ENCODE measurements at places on chromosomes 7 and 10.

- no peak for DNase-seq
Measured at GRCh38 chr7:2460188-2460587, 16.0 kb downstream of the GRIFIN start.

GRCh38 chr7:69908454-69908853 lies 310.2 kb downstream of the AUTS2 start:
- no peak for DNase-seq

- no peak for DNase-seq
Measured at GRCh38 chr7:151265351-151265931, 16.9 kb upstream of the SMARCD3 start.

DNA sequence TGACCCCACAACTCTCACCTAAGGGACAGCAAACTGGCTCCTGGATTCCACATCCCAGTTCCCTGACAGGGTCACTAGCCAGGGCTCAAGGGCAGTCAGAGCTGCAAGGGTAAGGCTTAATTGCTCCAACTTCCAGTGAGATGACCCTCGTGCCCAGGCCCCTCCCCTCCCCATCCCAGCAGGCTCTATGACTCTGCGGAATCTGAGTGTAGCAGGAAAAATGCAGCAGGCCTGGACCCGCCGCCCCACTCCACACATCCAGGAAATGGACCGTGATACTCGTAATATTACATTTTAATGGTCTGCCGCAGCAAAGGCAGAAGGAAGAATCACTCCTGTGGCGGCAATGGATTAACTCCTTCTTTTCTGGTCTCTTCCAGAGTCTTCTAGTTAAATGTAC lies 91.7 kb upstream of the CHST15 start:
- no peak for DNase-seq

GRCh38 chr10:50275650-50276235 lies 24.4 kb upstream of the ASAH2 start:
- peak; percentile 52 for DNase-seq

- no peak for DNase-seq
Measured at GRCh38 chr7:107049971-107050532, 5.5 kb downstream of the PRKAR2B start.

GRCh38 chr10:86798611-86799010 lies 42.2 kb downstream of the BMPR1A start:
- DNase-seq: no peak

DNA sequence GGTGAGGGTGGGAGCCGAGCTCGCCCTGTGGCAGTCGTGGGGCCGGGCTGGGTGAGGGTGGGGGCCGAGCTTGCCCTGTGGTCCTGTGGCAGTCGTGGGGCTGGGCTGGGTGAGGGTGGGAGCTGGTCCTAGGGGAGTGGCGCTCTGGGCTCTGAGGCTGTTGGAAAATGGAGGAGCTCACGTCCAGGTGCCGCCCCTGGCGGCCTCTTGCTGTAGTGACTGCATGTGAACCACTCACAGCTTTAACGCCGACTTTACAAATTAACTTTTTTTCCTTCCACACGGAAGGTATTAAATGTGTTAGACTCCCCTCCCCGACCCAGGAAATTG lies 312.6 kb downstream of the WDR37 start:
- DNase-seq: peak; percentile 45

DNA sequence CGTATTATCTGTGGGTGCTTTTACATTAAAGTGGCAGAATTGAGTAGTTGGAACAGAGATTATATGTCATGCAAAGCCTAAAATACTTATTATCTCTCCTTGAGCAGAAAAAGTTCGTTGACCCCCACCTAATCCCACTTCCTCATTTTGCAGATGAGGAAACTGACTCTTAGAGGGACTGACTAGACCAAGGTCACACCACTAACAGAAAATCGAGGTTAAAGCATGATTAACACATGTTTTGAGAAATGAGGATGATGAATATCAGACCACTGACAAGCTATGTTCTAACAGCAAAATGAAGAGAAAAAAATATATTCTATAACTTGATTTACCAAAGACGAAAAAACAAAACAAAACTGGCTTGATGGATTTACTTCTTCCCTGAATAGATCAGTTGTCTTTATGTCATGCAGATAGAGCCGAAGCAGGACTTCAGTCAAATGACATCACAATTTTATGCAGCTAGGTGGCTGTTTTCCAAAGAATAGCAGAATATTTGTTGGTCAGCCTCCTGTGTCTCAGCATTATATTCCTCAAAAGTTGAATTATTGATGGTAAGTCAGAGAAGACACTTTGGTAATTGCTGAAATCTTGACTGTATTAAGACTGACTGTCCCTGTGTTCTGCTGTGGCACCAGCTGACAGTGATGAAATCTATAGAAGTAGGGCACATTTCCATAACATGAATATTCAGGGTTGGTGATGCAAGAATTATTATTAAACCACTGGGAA lies 24.2 kb upstream of the SMIM30 start:
- no peak for DNase-seq

GRCh38 chr10:127863231-127863825 lies 29.4 kb downstream of the CLRN3 start:
- peak; percentile 28 for DNase-seq

DNA sequence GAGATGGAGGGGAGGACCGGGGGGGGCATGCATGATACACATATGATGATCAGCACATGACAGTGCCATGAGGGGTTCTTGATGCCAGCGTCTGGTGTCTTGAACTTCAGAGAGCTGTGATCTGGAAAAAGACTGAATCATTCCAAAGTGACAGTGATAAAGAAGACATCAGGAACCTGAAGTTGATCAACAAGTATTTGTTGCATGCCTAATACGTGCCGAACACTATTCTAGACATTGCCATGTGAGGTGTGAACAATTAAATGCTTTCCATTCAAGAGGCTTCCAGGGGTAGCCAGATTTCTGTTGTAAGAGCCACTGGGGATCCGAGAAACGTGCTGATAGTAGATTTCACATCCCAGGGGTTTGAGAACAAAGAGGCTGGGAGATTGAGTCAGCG lies 6.2 kb downstream of the MCM10 start:
- DNase-seq: no peak

GRCh38 chr10:1141261-1141660 lies 85.1 kb downstream of the WDR37 start:
- no peak for DNase-seq

DNA sequence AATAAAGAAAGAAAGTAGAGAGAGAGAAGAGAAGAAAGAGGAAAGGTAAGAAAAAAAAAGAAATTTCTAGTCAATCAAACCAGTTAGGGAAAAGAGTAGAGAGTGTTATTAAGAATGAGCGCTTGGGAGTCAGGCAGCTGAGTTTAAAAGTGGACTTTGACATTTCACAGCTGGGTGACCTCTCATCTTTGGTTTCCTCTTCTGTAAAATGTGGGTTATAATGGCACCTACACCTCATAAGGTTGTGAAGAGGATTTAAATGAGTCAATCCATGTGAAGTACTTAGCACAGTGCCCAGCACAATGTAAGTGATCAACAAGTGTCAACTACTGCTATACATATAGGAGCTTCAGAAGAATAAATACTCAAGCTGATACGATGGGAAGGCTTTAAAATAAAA lies 12.2 kb downstream of the HOXA1 start:
- no peak for DNase-seq

DNA sequence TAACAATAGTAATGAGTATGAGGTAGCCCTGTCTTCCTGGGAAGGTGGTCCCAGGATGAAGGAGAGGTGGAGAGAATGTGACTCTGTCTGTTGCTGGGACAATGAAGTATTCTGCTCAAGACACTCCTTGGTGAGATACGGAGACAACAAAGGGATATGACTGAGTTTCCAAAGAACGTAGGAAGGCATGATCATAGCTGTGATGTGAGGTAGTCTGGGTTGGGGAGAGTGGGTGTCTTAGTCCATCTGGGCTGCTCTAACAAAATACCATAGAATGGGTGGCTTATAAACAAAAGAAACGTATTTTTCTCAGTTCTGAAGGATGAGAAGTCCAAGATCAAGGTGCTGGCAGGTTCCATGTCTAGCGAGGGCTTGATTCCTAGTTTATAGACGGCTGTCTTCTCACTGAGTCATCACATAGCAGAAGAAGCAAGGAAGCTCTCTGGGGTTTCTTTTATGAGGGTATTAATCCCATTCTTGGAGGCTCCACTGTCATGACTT lies 84.9 kb upstream of the RHOBTB1 start:
- no peak for DNase-seq

DNA sequence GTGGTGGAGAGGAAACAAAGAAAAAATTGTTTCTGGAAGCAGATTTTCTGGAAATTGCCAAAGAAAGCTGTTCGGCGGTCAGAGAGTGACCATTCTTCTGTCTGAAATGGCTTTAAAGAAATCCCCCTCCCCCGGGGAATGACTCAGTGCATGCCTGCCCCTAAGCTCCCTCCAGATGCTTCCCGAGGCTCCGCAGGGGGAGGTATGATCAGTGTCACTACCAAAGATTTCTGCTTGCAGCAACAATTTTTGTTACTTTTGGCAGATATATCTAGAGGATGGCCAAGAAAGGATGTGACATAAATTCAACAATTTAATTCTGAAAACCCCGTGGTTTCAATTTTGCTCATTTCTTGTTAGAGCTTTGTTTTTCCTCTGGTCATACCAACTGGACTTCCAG lies 163.9 kb downstream of the JCAD start:
- DNase-seq: peak; percentile 87

GRCh38 chr7:44729949-44730590 lies 18.6 kb upstream of the ZMIZ2 start:
- DNase-seq: no peak

GRCh38 chr10:29719281-29719675 lies 84.5 kb upstream of the SVIL start:
- DNase-seq: no peak

DNA sequence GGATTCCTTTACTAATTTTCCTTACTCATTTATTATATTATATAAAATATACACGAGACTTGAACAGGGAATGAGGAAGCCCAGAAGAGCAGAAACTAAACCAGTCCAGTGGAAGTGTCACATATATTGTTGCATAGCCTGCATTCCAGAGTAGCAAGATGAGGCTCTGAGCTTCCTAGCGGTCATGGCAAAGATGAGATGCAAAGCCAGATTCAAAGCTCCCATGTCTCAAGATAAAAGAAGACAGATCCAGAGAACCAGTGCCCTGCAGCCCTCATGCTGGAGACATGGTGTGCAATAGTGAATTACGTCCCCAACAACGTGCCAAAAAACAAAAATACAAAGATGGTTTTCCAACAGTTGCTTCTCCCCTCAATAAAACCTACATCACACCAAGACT lies 59.7 kb downstream of the COBL start:
- no peak for DNase-seq

GRCh38 chr10:130801784-130802183 lies 509.7 kb downstream of the TCERG1L start:
- DNase-seq: no peak

- DNase-seq: no peak
Measured at GRCh38 chr10:49398000-49398861, 2.3 kb upstream of the DRGX start.

DNA sequence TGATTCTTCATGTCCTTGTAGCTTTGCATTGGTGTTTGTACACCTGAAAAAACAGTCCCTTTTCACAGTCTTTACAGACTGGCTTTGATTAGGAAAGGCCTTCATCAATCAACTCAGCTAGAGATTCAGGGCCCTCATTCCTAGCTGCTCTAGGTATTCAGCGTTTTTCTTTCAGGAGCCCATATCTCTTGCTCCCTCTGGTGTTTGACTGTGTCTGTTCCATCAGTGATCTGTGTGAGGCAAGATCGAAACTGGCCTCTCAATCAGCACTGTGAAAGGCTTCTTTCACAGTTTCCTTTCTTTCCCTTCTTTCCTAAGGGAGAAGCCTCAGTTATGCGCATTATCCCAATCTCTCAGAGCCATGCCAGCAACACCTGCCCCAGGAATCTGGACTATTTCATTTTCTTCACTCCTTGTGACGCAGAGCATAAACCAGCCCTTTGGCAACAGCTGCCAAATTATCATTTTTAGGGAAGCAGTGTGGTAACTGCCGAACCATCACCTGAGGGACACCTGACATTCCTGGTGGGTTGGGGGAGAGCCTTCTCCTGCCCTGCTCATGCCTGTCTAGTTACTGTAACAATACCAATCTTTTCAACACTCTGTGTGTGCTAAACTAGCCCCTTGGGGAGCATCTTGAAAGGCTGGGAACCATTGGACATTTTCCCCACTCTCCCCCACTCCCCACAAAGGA lies 75.7 kb upstream of the CCDC71L start:
- DNase-seq: peak; percentile 84

- DNase-seq: no peak
Measured at GRCh38 chr7:50212666-50213621, 91.6 kb upstream of the IKZF1 start.

DNA sequence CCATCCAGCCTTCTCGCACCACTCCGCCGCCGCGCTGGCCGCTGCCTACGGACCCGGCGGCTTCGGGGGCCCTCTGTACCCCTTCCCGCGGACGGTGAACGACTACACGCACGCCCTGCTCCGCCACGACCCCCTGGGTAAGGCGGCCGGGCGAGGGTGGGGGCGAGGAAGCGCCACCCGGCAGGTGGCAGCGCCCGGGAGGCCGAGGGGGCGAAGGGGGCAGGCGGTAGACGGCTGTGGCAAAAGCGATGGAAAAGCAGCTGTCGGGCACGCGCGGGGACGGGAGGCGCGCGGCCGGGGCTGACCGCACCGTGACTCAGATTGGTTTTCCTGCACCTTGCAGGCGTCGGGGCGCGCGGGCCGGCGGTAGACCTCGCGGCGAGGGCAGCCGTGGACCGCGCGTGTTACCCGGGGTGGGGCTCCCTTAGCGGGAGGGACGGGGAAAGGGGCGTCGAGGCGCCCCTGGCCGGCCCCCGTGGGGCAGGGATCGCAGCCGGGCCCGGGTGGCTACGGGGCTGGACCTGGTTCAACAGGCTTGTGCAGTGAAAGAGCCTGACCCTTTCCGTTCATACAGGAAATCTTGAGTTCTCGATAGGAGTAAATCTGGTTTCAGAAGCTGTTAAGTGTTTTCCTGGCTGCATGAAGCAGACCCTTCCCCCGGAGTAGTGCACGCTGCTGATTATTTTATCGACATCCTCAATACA lies 608 bp downstream of the HHEX start:
- no peak for DNase-seq

DNA sequence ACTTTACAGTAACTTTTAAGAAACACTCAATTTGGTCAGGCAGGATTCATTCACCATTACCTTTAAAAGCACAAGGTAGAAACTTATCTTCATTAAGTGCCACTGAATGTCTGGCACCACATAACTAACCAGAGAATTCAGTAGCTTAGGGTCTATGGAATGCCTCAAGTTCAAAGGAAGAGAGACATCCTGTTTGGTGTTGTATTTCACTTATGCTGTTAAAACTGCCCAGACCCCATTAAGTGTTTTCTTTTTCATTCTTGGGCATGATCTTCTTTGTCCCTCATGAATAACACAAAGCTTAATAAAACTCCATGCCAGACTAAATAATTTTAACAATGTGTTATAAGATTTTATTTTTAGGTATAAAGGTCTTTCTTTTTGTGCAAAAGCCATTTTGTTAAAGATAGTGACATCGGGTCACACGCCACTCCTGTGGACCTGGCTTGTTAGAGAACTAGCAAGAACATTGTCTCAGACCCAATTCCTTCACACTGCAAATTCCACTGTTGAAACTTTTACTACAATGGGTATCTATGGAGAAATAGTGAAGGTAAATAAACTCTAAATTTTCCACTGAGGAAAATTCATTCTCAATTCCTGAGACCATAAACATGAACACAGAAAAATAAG lies 221.0 kb downstream of the TWIST1 start:
- no peak for DNase-seq

GRCh38 chr10:102962267-102962666 lies 44.2 kb downstream of the CNNM2 start:
- no peak for DNase-seq

All from MCF 10A (cell line).